T-cell (primary cell): ENCODE measurements at places on chromosomes 7 and 10. TPM values are rescaled to one million over a fixed set of nuclear protein-coding genes. Genes with fewer than 3 reads are reported as not detected.
A peak's percentile ranks its signal among the peaks of the same experiment; 100 is the strongest.

DNA sequence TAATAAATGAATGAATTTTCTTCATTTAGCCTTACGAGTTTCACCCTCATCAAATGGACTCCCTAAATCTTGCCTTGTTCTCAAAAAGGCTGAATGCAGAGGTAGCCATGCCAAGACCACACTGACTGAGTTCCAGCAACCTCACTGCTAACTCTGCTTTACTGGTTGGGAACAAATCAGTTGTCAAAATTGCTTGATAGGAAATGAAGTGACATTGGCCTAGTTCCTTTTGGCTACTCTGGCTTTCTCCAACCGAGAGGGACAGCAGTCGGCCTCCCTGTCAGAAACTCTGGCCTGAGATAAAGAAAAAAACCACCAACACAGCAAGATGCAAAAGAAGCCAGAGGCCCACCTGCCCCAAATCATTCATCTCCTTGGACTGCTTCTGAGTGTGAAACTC is 87.0 kb downstream of the PPP1R3C start:
- DNase-seq: no peak

GRCh38 chr7:25982684-25983083 is 169.3 kb upstream of the NFE2L3 start:
- no peak for DNase-seq

DNA sequence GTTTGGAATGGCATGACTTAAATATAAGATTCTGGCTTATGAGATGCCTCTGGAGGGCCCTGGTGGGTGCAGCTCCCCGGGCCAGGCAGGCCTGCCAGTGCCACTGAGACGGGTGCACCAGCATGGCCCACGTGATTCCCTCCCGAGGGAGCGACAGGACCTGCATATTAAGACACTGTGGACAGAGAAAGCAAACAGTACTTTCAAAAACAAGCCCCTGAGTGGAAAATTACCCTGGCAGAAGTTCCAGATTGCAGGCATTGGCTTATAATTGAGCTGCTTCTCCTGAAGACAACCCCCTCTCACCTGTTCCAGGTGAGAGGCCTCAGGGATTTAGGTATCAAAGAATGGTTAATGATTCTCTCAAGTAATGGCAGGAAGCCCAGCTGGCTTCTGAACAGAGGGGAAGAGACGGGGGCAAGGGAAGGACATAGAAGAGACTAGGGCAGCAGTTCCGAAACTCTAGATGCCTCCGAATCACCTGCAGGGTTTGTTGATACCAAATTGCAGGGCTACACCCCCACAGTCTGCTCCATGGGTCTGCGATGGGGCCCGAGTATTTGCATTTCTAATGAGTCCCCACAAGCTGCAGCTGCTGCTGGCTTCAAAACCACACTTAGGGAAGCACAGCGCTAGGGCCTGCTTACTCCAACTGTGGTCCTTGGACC is 66.0 kb upstream of the DOCK1 start:
- DNase-seq: no peak

DNA sequence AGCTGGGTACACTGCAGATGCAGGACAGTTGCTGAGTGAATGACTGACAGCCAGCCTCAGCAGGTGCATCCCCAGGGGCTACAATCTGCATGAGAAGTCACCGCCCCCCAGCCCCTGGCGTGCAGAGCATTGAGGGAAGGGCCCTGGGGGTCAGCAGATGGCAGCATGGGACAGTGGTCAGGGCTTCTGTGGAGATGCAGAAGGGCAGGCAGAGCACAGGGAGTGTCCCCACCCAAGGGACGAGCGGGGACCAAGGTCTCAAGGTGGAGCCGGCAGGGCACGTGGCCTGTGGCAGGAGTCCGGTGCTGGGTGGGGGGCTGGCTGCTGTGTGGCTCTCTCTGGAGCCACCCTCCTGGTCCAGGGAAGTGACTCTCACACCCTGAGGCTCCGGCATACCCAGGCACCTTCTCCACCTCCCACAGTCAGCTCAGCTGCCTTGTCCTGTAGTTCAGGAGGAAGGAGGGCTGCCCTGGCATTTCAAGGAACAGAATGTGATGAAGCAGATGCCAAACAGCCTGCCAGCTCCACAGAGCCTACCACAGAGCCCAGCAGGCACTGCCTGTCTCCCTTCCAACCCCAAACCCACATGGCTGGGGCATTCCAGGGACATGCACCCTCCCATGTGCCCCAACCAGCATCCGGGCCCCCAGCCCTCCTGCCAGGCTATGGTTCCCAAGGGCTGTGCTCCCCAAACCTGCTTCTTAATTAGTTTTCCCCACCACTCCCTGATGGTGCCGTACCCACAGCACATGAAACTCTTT is 114.5 kb downstream of the TMEM130 start:
- DNase-seq: no peak

- no peak for DNase-seq
These were observed 18.4 kb upstream of the FLNC start for GRCh38 chr7:128811631-128812430.

DNA sequence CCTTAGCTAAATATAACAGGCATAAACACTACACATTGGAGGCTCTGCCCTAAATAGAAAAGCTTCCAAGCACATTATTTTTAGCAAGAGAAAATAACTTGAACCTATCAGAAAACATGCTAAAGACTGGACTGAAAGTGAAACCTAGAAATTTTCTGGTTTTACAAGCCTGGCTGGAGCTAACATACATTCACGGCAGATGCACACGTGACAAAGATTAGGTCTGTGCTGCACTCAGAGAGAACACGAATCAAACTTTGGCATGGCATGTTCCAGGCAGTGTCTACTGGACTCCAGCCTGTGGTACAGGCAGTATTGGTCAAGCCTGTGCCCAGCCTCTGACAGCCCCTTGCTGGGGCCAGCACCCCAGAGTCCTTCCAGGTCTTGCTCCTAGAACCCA is 94.1 kb upstream of the PCBD1 start:
- no peak for DNase-seq

- DNase-seq: peak; percentile 28
These were observed 4.0 kb upstream of the HECW1 start for GRCh38 chr7:43108255-43109011.

UBTD1 gene
- total RNA-seq: 1.9 TPM

LRRN3 gene
- 25.6 TPM for total RNA-seq

MDH2 gene
- 113 TPM for total RNA-seq

ZNF12 gene
- 47.8 TPM for total RNA-seq
